ENCODE measurements at places on chromosomes 12 and 14. TPM values are rescaled to one million over a fixed set of nuclear protein-coding genes. Genes with fewer than 3 reads are reported as not detected.

The PHETA1 gene
- 8.9 TPM for total RNA-seq

The EAPP gene
- total RNA-seq = 38.7 TPM

The VDR gene
- 3.3 TPM for total RNA-seq

The B4GALNT1 gene
- 46.5 TPM for total RNA-seq

The BCL2L14 gene
- not detected for total RNA-seq

The GRIP1 gene
- total RNA-seq = 0.71 TPM

The MGP gene
- total RNA-seq = 0.06 TPM

The PRICKLE1 gene
- 1.1 TPM for total RNA-seq

The CDKN3 gene
- total RNA-seq = 84.0 TPM

The VRTN gene
- total RNA-seq = not detected

The CEP170B gene
- 19.0 TPM for total RNA-seq

The OR9K2 gene
- total RNA-seq = not detected

The ETNK1 gene
- 35.3 TPM for total RNA-seq

The STYK1 gene
- 0.23 TPM for total RNA-seq

The ART4 gene
- total RNA-seq = not detected

The PMEL gene
- total RNA-seq = 0.65 TPM

The RNASE3 gene
- total RNA-seq = not detected

The DIO3 gene
- total RNA-seq = not detected

The ADAM20 gene
- not detected for total RNA-seq

The NFE2 gene
- total RNA-seq = 0.24 TPM

The SYNE3 gene
- total RNA-seq = 0.26 TPM

The TMEM52B gene
- 0.23 TPM for total RNA-seq

The DBX2 gene
- total RNA-seq = not detected

The APOF gene
- total RNA-seq = not detected

The MIP gene
- 0.20 TPM for total RNA-seq

The DNAAF2 gene
- total RNA-seq = 13.8 TPM

The GTF2A1 gene
- 14.5 TPM for total RNA-seq

The RASSF9 gene
- 0.43 TPM for total RNA-seq

The TPH2 gene
- total RNA-seq = not detected

The SLCO1B1 gene
- total RNA-seq = 0.26 TPM

The ADGRD1 gene
- 0.57 TPM for total RNA-seq

The OTX2 gene
- total RNA-seq = not detected

The FAIM2 gene
- 0.14 TPM for total RNA-seq

The ACOT6 gene
- not detected for total RNA-seq

The TMCC3 gene
- 1.0 TPM for total RNA-seq

The FICD gene
- 4.2 TPM for total RNA-seq

The ALG10 gene
- total RNA-seq = 5.0 TPM

The CHFR gene
- 21.9 TPM for total RNA-seq

The LTBP2 gene
- 16.4 TPM for total RNA-seq

The ZNF84 gene
- total RNA-seq = 15.7 TPM

The SYCP3 gene
- total RNA-seq = not detected

The NRL gene
- 1.0 TPM for total RNA-seq

The PROX2 gene
- not detected for total RNA-seq

The P2RX2 gene
- total RNA-seq = not detected

The NEUROD4 gene
- total RNA-seq = not detected

The CD69 gene
- not detected for total RNA-seq

All from A549 treated with CpdA at 1 μM for 4 hours (cell line).